ENCODE measurements at places on chromosomes 1 and 21.

DNA sequence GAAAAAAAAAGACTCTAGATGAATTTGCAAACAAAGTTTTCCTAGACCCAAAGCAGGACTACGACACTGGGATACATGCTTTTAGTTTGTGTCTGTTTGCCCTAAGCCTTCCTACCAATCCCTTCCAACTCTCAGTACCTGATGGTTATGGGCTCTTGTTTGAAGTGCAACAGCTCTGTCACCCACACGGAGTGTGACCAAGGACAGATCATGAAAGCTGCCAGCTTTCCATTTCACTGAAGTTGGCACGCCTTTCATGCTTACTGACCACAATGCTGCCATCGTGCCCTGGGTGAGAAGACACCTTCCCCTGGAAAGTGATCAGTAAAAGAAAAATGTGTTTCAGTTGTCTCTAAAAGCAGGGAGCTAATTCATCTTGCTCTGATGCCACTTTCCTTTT, 312.5 kb upstream of the PTBP2 start:
- DNase-seq: no peak

DNA sequence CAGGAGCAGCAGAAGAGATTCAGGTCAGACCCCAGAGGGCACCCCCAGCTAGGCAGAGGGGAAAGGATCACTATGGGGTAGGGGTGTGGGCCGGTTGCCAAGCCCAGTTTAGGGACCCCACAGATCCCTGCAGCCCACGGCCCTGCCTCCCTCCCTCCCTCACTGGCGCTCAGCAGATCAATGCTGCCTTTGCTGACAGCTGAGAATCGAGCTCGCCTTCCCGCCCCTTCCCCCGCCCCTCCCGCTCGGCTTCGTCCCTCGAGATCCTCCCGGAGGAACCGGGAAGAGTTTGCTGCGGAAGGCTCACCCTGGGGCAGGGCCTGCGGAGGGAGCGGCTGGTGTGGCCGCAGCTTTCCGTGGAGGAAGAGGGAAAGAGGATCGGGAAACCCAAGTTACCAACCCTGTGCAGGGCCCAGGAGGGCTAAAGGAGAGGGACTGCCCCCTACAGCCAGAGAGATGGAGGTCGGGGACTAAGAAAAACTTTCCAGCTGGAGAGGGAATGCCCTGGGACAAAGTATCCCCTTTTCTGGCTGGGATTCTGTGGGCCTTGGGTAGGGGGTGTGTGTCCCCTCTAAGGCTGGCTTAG, 1.1 kb upstream of the KCNQ4 start:
- DNase-seq: no peak

GRCh38 chr1:237146241-237146640, 104.3 kb downstream of the RYR2 start:
- DNase-seq: no peak

DNA sequence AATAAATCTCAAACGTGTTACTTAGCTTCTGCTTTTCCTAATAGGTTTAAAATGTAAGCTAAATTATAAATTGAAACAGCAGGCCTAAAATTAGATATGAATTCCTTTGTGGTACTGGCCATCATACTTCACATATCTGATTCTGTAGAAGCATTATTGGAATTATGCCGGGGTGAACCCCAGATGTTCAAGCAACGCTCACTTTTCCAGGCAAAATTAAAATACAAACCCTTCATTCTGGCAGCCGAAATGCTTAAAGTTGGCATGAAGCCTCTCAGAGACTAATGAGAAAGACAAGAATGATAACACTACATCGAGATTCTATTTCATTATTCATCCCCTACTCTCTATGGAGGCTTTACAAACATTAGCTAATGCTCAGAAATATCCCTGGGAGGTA, 1352.7 kb upstream of the ADGRL2 start:
- no peak for DNase-seq

DNA sequence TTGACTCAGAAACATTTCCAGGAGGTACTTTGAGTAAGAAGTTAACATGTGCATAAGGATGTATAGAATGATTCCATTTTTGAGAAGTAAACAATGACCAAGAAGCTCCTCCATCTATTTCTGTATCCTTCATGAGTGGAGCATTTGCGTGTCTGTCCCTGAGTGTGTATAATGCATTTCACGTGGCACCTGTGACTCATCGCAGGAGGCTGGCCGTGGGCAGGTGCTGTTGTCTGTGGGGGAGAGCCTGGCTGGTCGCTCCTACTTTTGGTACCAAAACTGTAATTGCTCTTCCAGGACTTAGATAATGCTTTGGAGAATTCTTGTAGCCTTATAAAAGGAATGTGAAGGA, 16.5 kb downstream of the SLC37A1 start:
- no peak for DNase-seq

DNA sequence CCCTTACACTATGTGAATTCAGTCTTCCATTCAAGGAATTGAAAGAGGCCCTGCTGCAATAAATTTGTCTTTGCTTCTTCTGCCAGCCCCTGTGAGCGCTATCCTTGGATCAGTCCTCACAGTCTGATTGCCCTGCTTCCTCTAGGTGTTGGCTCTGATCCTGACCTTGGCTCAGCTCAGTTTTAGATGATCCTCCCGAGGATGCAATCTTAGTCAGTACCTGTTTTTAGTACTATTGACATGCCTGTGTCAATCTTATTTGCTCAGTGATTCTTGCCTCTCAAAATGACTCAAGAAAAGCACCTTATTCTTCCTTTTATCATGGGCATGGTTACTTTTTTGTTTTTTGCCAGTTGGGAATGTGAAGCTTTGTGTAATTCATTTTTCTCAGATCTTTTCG, 101.4 kb upstream of the KCNK1 start:
- DNase-seq: no peak

- DNase-seq: no peak
Measured at GRCh38 chr1:41925712-41926111, 7.0 kb upstream of the HIVEP3 start.

DNA sequence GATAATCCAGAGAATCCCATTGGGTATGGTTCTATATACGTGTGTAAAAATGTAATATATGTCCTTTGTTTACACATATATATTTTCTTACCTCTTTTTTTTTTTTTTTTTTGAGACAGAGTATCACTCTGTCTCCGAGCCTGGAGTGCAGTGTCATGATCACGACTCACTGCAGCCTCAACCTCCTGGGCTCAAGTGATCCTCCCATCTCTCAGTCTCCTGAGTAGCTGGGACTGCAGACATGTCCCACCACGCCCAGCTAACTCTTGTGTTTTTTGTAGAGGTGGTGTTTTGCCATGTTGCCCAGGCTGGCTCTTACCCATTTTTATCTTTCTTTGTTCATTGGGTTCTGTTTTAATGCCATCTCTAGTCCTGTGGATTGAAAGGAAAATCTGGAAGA, 59.5 kb downstream of the ZBTB17 start:
- no peak for DNase-seq

DNA sequence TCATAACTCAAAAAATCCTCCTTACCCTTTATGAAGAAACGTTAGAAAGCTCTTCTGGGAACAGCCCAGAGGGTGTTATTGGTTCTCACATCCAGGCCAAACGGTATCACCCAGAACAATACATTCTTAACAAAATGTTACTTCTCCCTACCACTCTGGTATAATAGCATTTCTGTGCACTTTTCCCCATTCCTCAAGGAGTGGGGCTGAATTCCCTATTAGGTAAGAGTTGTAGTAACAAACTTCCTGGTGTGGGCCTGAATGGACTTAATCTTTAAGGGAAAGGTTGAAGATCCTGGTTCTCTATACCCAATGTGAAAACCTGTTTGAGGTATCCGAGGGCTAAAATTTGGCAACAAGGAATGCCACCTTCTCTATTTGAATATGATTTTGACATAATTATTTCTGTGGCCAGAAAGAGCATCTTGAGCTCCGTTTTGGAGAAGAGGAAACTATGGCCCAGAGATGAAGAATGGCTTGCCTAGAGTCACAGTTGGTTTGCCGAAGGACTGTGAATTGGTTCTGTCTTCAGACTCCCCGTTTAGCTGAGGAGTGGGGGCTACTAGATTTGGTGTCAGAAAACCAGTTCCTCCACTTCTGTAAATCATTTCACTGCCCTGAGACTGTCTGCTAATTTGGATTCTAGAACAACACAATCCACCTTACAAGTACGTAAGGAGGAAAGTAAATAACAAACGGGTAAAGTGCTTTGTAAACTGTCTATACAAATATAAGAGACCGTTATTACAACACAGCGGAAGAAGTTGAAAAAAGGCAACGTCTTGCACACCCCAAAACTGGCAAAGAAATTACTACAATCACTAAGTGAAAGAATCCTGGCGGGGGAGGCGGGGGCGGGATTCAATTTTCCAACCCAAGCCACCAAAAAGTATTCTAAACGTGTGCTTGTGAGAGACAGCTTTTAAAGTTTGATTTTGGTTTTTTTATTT, 2.3 kb downstream of the ANP32E start:
- peak; percentile 41 for DNase-seq

DNA sequence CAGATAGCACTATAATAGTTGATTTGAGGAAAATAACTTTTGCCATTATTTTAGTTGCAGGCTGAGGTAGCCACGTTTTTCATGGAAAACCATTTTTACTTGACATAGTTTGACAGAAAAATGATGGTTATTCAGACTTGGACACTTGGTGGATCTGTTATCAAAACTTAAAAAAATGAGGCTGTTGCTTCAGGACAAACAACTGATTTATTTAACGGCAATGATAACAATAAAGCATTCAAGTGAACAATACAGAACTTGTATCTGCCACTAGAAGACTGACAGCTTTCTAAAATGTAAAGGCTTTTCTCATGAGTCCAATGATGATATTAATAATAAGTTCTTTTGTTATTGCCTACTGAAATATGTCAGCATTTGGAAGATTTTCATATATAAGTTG, 322.9 kb downstream of the BRINP3 start:
- no peak for DNase-seq

DNA sequence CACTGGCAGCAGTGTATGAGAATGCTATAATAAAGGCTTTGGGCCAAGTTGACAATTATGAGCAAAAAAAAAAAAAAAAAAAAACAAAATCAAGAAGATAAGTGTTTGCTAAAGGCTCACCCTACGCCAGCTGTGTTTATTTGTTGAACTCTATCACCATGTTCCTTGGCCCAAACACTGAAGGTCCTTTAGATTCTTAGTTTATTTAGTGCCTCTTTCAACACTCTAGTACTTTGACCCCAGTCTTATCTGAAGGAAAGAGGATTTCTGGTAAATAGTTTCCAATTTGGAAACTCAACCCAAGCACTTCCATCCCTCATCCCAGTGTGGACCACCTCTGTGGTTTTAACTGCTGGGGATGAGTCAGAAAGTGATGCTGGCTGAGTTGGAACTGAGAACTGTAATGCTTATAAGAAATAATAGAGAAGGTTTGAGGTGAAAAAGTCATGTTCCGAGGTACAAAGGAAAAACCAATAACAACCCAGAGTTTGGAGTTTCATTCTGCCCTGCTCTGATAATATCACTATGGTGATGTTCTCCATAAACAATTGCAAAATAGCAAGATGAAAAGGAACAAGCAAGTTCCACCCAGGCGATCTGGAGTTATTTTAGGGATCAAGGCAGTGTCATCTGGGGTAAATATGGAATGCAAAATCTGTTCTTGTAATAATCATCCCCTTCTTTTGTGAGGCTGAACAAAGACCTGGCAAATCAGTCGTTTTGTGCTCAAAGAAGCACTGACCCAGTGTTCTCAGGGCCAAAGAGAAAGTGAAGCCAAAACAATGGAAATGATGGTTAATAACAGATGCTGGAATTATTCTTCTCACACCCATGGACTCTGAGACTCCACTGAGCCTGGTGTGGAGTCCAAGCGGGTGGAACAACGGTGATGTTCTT, 19.7 kb upstream of the CAPZB start:
- no peak for DNase-seq

- DNase-seq: no peak
Measured at GRCh38 chr1:9996624-9997582, at the start of gene RBP7. Gene RBP7 (plus strand): TSS chr1:9997228. CDS start chr1:9997259, 31 bp downstream.

- no peak for DNase-seq
Measured at GRCh38 chr21:44259082-44259705, 2.5 kb downstream of the DNMT3L start.

All from KBM-7 (cell line).